ENCODE measurements at places on chromosomes 16 and 17.

DNA sequence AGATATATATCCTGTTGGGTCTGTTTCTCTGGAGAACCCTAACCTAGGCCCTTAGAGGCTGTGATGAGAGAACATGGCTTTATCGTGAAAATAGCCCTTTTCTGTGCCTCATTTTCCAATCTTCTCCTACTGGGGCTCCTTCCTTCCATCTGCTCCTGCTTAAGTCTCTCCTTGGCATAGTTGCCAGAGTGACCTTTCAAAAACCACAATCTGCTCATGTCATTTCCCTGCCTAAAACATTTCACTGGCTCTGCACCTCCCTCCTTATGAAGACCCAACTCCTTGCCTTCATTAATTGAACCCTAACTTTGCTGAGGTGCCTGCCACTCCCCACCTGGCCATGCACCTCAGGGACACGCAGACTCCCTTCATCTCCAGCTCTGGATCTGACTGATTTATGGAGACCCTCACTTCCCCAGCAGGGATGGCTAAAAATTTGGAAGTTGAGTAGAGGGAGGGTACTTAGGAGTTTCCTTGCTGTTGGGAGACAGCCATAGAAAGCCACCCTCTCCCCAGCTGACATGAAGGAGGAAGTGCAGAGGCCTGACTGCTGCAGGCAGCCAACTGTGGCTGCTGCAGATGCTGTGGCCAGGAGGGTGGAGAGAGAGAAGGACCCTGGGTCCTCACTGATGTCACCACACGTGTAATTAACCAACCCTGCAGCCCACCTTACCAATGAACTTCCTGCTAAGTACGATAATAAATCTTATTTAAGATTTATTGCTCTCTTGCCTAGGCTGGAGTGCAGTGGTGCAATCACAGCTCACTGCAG is 6.3 kb upstream of the GGA2 start:
- DNase-seq: no peak

GRCh38 chr17:42276359-42276608 is at the start of gene STAT5B:
Gene STAT5B (minus strand): TSS chr17:42276391. CDS start chr17:42232127, 44,264 bp downstream.
- DNase-seq: peak; percentile 15

- DNase-seq: no peak
Measured at GRCh38 chr17:78689029-78689428, 93.0 kb downstream of the CYTH1 start.

DNA sequence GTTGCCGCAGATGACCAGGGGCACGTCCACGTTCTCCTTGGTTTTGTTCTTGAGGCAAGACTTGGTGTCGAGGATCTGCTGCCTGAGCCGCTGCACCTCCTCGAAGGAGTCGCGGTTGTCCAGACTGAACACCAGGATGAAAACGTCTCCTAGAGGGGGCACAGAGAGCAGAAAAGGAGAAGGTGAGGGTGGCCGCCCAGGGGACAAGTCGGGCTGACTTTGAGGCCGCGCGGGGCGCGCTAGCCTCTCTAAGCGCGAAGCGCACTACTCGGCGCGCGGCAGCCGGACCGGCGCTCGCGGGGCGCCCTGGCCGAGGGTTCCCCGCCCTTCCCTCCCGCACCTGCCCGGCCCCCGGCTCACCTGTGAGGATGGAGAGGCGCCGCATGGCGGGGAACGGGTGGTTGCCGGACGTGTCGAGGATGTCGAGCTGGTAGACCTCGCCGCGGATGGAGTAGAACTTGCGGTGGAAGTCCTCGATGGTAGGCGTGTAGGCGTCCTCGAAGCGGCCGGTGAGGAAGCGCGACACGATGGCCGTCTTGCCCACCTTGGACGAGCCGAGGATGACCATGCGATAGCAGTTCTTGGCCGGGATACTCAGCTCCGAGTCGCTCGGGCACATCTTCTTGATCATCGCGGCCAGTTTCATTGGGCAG is 533 bp downstream of the RASD1 start:
- no peak for DNase-seq

DNA sequence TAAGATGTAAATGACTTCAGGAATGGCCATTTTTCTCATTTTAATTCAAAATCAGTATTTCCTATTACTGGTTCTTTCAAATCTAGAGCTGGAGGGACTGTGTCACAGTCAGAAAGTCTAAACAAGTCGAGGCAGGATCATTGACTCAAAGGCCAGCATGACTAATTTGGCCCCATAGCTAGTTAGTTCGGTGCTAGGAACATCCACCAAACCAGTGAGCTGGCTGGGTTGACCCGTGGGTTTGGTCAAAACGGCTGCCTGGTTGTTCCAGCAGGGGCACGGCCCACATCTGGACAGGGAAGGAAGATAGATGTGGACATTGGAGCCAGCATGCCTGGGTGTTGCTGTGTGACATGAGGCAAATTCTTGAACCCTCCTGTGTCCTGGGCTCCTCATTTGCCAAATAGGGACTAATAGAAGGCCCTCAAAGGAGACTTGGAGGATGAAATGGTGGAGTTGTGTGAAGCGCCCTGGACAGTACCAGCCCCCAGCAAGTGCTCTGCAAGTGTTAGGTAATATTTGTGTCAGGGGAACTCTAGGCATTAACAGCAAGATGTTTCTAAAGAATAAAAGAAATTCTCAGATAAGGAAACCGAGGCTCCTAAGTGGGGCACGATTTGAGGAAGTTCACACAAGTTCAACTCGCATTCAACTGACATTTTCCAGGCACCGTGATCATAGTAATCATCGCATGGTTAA is 46.2 kb downstream of the MEOX1 start:
- no peak for DNase-seq

DNA sequence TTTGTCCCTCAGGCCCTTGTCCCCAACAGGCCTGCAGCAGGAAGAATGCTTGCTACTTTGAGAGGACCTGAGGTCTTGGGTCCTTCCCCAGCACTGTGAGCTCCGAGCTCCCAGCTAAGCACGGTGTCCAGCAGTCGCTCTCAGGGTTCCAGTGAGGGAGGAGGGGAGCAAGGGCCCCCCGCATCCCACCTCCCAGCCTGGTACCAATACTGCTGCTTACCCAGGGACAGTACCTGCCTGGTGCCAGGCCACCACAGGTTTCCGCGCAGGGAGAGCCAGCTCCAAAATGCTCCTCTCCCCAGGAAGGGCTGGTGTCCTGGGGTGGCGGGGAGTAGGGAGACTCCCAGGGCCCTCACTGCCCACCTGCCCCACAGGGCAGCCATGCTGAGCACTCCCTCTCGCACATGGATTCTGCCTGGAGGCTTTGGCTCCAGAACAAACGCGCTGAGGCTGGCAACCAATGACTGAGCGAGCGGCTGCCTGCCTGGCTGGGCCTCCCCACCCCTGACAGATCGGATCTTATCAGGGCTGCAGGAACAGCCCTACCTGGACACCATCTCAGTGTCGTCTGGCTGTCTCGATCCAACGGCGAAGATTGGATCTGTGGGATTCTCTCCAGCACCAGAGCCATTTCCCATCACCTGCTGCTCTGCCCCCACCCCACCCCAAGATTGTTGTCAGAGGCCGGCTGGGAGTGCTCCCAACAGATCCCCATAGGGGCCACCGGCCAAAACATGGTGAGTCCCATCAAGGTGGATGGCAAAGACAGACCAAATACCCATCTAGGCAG is 2.4 kb downstream of the DOK4 start:
- no peak for DNase-seq

- no peak for DNase-seq
Measured at GRCh38 chr17:62824290-62825131, 16.4 kb upstream of the MARCHF10 start.

DNA sequence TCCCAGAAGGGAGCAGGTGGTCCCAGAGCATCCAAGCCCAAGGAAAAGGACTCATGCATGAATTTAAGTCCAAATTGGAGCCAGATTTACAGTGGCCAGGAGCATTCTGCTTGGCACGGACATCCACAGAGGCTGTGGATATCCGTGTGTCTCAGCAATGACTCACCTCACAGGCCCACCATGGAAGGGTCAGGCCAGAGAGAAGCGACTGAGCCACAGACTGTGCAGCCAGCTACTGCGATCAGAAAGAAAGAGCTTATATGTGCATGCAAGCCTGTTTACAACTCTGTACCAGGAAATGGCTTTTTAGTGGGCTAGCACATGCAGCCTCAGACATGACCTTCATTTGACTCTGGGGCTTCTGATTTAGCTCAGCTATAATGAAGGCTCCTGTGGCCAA is 231.0 kb downstream of the C16orf95 start:
- no peak for DNase-seq

DNA sequence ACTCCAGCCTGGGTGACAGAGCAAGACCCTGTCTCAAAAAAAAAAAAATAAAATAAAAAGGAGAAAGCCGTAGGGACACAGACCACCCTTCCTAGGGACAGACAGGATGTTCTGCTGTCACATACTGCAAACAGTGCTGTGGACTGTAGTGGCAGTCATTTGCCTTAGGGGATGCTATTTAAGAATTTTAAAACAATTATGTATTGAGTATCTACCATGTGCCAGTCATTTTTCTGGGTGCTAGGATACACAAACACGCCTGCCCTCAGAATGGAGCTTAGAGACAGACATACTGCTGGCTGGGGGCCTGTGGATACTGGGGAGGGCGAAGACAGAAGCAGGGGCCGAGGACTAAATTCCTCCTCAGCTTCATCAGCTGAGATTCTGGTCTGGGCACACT is 45.5 kb downstream of the MRC2 start:
- no peak for DNase-seq

DNA sequence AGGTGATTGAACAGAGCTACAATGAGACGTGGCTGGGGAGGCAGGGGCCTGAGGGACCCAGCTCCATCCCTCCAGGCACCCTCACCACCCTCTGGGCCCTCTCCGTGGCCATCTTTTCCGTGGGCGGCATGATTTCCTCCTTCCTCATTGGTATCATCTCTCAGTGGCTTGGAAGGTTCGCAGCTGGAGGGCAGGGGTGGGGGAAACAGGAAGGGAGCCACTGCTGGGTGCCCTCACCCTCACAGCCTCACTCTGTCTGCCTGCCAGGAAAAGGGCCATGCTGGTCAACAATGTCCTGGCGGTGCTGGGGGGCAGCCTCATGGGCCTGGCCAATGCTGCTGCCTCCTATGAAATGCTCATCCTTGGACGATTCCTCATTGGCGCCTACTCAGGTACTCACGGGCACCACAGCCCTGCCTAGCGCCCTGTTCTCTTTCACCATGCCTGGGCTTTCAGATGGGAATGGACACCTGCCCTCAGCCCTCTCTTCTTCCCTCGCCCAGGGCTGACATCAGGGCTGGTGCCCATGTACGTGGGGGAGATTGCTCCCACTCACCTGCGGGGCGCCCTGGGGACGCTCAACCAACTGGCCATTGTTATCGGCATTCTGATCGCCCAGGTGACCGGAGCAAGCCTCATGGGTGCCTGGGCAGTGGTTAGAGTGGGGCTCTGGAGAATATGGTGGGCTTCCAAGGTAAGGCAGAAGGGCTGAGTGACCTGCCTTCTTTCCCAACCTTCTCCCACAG is 2.1 kb downstream of the SLC2A4 start:
- DNase-seq: no peak

DNA sequence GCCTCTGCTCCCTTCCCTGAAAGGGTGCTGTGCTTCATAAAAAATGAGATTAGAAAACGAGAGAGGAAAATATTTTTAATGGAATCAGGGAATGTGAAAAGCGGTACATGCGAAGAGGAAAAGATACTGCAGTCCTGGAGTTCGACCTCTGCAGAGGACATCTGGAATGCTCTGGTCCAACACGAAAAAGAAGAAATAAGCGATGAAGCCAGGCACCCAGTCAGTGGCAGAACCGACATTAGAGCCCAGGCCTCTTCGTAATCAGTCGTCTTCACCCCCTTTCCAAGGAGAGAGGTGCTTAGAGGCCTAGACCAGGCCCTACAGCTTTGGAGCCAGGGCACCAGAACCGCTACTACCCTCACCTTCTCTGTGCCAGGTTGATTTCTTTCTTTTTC is 459 bp upstream of the MARCHF10 start:
- DNase-seq: no peak

DNA sequence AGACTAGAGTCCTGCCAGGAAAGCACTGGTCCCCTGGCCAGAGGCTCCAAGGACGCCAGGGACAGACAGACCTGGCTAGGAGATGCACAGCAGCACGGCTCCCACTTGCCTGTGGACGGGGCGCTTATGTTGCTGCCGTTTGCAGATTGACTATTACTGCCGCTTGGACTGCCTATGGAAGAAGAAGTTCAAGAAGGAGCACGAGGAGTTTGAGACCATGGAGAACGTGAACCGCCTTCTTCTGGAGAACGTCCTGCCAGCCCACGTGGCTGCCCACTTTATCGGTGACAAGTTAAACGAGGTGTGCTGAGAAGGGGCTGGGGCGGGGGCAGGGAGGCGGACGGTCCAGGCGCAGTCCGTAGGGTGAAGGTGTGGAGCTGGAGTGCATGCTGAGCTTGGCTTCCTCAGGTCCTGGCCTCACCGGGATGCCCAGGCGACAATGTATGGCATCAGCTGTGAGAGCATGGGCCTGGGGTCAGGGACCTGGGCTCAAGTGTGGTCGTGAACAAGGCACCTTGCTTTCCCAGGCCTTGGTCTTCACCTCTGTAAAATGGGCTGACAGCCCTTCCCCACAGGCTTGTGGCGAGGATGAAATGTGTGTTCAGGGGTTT is 45.6 kb downstream of the ADCY7 start:
- no peak for DNase-seq

GRCh38 chr16:15855704-15856003 is 1.2 kb downstream of the MYH11 start:
- DNase-seq: no peak

DNA sequence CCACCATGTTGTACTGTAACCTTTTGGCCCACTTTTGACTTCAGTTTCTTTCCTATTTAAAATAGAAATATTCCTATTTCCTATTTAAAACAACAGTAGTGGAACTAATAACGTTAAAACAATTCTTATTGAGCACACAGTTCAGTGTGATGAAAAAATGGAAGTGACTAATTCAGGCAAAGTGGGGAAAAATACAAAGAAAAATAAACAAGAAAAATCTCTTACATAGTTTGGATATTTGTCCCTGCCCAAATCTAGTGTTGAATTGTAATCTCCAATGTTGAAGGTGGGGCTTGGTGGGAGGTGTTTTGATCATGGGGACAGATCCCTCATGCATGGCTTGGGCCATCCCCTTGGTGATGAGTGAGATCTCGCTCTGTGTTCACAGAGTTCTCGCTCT is 198.1 kb upstream of the CPHXL start:
- no peak for DNase-seq

DNA sequence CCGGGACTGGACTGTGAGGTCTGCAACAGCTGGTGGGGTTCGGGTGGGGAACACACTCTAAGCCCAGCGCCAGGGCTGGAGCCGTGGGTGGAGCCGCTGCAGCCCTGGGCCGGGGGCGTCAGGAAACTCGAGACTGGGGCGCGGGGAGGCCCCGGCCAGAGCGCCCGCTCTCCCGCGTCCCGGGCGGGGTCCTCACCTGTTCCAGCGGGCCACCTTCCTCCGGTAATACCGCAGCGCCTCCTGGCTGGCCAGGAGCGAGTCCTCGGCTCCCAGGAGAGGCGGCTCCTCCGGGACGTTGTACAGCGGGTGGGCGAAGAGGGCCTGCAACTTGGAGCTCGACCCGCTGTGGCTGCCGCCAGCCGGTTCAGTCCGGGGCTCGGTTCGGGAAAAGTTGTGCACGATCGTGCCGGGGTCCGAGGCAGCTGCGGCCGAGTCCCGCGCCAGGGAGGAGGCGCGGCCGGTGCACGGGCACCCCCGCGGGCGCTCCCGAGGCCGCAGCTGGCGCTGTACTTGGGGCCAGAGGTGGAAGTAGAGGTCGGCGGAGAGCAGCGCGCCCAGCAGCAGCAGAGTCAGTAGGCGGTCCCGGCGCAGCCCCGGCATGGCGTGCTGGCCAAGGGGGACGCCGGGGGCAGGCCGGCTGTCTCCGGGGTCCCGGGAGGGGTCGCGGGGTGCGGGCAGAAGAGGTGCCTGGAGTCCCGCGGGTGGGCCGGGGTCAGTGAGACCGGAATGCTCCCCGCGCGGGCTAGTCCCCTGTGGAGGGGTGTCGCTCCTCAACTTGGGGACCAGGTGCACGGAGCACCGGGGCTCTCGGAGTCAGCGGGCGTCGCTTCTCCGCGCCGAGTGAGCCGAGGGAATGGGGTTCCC is 868 bp downstream of the FAM20A start:
- no peak for DNase-seq

All from activated T-helper 1 cell treated with anti-CD3 and anti-CD28 coated beads, Interleukin-2, amount 50 U/mL, for 16 hours (primary cell).